ENCODE measurements at places on chromosomes 12 and 14.
A peak's percentile ranks its signal among the peaks of the same experiment; 100 is the strongest.

DNA sequence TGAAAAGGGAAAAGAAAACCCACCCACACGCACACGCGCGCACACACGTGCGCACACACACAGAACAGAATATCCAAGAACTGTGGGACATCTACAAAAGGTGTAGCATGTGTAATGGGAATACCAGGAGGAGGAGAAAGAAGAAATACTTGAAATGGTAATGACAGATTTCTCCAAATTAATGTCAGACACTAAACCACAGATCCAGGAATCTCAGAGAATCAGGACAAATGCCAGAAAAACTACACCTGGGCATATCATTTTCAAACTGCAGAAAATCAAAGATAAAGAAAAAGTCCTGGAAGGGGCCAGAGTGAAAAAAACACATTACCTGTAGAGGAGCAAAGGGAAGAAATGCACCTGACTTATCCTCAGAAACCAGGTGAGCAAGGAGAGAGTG, 26.5 kb downstream of the FBXL14 start:
- DNase-seq: no peak

DNA sequence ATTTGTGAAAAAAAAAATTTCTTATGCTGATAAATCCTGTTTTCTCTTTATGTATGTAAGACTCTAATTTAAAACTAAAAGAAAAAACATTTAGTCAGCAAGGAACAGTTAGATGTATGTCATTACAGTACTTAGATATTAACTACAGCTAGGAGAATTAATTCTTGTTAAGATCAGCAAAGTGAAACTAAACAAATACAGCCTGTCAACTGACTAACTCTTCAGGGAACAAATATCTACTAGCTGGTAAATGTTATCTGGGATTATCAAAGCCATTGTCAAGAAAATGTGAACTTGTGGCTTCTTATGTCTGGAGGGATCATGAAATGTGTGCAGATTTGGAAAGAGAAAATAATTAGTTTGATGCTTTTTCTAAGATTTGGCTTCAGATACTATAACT, 27.5 kb downstream of the MGAT4C start:
- no peak for DNase-seq

DNA sequence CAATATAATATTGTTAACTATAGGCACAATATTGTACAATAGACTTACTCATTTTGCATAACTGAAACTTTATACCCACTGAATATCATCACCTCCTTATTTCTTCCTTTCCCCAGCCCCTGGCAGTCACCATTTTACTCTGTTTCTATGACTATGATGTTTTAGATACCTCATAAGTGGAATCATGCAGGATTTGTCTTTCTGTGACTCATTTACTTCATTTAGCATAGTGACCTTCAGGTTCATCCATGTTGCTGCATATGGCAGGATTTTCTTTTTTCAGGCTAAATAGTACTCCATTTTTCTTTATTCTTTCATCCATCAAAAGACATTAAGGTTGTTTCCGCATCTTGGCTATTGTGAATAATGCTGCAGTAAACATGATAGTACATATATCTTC, 18.9 kb downstream of the USP15 start:
- DNase-seq: no peak

- no peak for DNase-seq
These were observed 1721.5 kb upstream of the SEL1L start for GRCh38 chr14:83255015-83255726.

DNA sequence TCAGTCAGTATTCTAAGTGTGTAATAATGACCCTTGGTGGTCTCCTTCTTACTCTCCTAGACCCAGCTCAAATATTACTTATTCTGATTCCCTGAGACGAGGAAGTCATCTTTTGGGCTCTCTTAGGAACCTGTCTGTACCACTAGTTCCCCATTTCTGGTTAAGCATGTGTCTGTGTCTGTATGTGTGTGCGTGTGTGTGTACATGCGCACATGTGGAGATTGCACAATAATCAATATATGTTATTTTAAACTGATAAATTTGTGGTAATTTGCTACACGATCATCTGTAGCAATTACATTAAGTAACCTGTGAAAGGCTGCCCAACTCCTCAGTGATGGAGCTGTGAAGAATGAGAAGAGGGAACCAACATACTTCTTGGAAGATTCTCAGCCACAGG, 132.2 kb downstream of the ASCL4 start:
- no peak for DNase-seq

GRCh38 chr12:2403221-2403976, 350.6 kb downstream of the CACNA1C start:
- DNase-seq: no peak

DNA sequence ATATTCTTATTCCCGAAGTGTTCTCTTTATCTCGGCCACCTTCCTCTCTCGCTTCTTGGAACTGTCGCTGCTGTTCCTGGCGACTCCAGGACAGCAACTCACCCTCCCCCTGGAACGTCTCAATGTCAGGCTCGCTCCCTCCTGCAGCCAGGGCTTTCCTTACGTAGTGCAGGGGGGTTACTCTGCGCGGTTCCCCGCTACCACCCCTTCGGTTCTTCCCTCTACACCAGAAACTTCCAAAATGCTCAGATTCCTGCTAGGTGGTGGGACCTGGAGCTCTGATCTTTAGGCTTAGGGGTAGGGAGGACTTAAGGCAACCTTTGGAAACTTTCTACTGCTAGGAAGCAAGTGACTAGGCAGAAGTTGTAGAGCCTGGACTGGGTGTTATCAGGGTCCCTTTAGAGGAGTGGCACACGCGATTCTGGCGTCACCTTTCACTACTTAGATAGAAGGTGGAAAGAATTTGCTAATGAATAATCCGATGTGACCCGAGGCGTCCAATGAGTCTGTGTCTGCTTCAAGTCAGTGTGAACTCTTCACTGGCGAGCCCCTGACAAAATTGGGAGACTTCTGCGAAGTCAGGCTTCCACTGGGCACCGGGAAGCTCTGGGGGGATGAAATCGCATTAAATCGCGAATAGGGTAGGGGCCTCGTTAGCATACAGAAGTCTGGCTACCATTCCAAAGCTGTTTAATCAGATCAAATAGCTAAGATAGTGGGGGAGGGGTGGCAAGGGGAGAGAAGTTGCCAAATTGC, 900 bp upstream of the DPF3 start:
- DNase-seq: peak; percentile 53

DNA sequence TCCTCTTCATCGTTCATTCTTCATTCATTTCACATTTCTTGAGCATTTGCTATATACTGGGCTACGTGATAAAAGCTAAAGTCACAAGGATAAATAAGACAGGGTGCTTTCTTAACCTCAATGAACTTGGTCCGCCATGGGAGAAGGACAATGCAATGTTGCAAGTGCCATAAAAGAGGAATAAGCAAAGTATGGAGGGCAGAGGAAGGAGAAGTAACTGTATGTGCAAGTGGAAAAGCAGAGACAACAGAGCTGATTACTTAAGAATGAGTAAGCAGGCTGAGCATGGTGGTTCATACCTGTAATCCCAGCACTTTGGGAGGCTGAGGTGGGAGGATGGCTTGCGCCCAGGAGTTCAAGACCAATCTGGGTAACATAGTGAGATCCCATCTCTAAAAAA, 14.4 kb downstream of the AREL1 start:
- no peak for DNase-seq

DNA sequence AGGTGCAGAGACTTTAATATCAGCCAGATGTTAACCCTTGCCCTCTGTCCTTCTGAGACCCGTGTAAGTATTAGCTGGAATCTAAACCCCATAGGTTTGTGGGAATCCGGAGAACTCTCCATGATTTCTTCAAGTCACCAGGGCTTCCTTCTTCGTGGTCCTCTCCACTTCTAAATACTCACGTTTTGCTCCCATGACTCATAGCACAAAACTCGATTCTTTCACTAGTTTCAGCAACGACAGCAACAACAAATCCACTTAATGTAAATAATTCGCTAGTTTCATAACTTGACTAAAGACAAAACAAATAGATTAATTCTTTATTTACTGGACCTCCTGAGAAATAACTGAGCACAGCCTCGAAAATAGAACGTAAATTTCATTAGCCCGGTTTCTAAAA, 4.4 kb upstream of the CLEC2A start:
- no peak for DNase-seq

DNA sequence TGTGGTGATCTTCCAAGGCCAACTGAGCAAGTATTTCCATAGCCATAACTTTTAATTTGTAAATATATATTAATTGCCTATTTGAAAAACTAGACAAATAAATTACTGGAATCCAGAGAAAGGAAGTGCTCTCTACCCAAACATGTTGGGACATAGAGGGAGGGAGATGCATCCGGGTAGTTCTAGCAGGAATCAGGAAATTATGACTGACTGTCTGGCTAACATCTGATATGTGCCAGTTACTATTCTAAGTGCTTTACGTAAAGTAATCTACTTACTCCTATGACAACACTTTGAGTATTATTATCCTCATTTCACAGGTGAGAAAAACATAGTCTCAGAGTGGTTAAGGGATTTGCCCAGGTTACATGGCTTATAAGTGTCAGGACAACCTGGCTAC, 147.7 kb upstream of the VASH1 start:
- DNase-seq: no peak

DNA sequence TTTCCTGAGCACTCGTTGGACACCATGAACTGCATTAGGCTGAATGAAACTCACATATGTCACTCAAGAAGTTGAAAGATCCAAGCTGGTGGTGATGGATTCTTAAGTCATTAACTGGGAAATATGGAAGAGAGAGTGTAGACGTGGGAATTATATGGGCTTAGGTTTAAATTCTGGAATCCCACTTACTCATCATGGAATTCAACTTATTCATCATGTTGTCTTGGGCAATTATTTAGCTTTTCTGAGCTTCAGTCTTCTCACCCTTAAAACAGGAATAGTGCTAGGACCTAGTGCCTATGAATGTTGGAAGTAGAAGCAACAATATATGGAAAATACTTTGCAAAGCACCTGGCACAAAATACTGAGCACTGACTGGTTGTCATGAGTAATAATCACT, 292.4 kb upstream of the TBX3 start:
- DNase-seq: no peak

DNA sequence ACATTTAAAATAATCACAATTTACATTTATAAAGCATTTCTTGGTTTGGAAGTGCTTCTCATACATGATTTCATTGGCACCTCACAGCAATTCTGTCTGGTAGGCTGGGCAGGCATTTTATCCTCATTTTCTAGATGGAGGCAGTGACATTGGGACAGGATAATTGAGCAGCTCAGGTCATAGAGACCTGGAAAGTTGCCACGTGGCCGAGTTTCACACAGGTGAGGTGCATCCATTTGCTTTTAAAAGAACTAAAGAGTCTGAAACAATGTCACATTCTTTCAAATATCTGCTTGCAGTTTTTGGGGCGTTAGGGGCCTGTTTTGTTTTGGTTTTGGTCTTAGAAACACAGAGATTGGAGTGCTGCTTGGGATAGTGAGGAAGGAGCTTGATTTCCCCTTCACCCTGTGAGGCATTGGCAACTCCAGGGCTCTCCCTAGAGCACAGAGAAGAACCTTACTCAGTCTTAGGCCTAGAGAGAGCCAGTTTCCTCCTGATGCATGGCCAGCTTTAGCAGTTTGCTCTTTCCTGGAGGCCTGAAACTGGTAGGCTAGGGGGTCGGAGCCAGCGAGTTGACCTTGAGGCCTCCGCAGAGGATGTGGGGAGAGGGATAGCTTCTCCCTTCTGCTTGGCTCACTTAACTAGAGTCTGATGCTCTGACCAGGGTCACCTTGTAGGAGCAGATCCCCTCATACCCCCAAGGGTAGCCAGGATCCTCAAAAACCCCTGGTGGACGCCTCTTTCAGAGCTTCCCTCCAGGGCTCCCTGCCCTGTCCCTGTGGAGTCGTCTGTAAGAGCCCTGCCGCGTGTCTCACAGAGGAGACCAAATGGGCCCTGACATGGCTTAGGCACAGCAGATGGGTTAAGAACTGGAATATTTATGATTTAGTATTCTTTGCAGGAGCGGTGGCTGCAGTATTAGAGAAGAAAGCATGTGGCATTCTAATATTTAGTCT, 34.9 kb upstream of the JDP2 start:
- DNase-seq: no peak

GRCh38 chr12:57604454-57604991, at the start of gene DTX3:
TSS of gene DTX3 (plus strand) at chr12:57604824. CDS start at chr12:57606518, 1,694 bp downstream.
- DNase-seq: peak; percentile 76

DNA sequence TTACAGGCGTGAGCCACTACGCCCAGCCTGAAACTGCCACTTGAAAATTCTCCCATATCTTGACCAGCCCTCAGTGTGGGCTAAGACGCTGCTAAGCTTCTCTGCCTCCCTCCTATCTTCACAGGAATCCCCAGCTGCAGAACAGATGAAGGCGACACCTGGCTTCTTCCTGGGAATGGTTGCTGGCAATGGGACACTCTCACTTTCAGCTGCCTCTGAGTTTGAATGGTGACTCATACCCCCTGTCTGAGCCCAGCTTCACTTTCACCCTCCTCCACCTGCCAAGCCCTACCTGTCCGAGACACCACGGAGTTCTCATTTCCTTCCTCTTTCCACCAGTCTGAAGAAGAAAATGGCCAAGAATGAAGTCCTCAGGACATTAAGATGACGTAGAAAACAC, 18.3 kb upstream of the VASH1 start:
- no peak for DNase-seq

GRCh38 chr14:51369814-51370213, 129.8 kb downstream of the TMX1 start:
- peak; percentile 57 for DNase-seq

DNA sequence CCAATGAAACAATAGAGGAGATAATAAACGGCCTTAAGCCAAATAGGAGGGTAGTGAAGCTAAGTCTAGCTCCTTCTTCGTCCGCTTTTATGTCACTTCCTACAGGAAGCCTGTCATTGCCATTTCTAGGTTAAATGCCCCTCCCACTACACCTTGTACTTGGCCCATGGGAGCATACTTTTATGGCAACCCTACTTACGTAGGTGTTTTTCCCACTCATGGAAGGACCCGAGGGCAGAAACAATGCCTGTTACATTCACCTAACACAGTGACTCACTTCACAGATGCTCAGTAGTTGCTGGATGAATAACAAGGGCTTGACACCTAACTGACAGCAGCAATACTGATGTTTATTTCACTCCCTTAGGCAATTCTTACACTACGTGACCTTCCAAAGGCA, 44.5 kb downstream of the ALKBH1 start:
- DNase-seq: no peak

DNA sequence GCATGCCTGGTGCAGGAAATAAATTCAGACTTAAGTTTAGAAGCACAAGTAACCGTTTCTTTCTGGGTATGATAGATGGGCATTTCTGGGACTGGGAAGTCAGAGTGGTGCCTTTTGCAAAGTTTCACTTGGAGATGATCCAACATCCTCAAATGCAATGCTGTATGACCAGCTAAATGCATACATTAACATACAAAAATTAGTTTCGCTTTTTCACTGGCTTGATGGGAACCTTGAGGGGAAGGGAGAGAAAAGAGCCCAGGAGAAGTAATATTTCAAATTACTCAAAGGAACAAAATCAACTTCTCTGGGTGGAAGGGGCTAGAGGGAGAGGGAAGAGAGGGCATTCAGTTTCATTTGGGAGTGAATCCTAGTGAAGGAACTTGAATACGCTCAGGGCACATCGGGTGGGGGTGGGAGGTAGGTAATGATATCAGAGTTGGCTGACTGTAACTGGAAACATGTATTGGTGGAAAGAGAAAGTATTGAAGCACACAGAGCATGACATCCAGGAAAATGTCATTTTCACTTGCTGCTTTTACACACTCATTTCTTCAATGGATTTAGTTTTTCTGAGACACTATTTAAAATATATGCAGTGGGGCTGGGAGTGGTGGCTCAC, 175.5 kb downstream of the PTPRO start:
- DNase-seq: no peak

Measured in activated CD8-positive, alpha-beta memory T cell treated with anti-CD3 and anti-CD28 coated beads, Interleukin-2, amount 50 U/mL, for 48 hours (primary cell).